NAMALWA (cell line): ENCODE measurements at places on chromosomes 4 and X.

- DNase-seq, result no peak
Measured at GRCh38 chr4:174763454-174764104, 65.5 kb downstream of the GLRA3 start.

DNA sequence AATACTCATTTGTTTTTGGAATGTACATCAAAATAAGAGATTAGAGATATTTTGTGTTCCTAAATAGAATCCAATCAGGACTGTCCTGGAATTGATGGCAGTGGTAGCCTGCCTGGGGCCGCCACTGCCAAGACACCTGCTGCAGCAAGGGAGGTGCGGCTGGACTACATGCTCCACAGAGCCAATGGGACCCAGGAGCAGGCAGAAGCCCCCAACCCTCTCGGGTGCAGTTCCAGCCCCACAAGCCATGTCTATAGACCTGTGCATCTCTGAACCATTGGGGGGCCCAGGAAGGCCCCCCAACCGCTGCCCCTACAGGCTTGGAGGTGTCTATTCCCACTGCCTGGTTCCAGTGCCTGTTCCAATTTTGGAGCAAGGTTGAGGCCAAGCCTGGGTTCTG is 1524.3 kb downstream of the PCDH18 start:
- DNase-seq, result no peak

GRCh38 chr4:106854569-106855351 is 181.4 kb downstream of the DKK2 start:
- no peak for DNase-seq

DNA sequence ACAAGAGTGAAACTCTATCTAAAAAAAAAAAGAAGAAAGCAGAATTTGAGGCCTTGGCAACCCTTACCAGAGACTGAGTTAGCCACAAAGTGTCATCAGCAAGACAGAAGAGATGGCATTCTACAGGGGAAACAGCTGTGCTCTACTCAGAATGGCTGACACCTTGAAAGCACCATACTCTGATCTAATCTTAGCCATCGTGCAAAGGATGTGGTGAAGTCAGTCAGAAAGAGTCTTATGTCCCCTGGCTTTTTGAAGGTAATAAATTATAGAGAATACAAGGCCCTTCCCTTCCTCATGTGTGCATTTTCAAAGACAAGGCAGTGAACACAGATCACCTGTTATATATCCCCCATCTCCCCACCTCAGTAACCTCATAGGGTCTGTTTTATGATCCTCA is 13.2 kb downstream of the CLNK start:
- peak; percentile 31 for DNase-seq

- DNase-seq, result no peak
Measured at GRCh38 chr4:105651884-105652283, 56.6 kb downstream of the INTS12 start.

DNA sequence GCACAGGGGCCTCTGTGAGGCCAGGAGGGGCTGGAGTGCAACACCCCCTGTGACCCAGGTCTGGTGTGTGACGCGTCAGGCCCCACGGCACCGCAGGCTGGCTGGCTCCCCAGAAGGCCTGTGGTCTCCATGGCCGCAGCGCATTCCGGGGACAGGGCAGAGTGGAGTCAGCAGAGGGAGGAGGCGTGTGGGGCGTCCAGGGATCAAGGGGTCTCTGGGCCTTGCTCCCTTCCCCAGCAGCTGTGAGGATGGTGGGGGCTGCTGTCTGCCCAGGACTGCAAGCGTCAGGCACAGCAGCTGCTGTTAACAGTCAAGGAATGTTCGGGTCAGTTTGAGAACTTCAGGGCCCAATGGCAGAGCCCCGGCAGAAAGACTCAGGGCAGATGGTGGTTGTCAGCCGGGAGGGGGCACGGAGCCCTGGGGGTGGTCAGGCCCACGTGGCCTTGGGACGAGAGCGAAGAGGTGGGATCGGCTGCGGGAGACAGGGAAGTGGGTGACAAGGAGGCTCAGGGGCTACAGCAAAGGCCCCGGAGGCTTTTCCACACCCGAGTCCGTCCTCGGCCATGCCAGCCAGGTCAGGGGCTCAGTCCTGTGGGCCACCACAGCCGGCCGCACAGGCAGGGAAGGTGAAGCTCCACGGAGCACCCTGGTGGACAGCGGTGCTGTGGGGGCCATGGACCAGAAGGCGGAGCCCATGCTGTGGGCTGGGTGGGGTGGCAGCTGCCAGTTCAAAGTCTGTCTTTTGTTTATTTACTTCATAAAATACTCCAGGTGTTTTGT is 18.3 kb downstream of the PCGF3 start:
- no peak for DNase-seq
